ENCODE measurements at places on chromosomes 12 and 14.

DNA sequence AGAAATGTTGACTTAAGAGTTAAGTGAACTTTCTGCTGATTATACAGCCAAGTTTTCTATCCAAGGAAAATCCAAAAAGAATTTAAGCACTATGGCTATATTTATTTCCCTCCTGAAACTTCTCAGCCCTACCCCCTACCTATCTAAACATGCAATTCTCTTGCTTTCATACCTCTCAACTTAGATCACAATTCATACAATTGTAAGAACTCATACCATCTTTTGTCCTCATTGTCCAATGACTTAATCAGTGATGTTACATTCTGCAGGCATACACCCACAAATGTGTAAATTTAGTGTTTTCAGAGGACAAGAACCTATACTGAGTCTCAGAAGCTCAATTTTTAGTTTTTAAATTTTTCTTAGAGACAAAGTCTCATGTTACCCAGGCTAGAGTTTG, 62.1 kb downstream of the ZFC3H1 start:
- DNase-seq, result no peak

DNA sequence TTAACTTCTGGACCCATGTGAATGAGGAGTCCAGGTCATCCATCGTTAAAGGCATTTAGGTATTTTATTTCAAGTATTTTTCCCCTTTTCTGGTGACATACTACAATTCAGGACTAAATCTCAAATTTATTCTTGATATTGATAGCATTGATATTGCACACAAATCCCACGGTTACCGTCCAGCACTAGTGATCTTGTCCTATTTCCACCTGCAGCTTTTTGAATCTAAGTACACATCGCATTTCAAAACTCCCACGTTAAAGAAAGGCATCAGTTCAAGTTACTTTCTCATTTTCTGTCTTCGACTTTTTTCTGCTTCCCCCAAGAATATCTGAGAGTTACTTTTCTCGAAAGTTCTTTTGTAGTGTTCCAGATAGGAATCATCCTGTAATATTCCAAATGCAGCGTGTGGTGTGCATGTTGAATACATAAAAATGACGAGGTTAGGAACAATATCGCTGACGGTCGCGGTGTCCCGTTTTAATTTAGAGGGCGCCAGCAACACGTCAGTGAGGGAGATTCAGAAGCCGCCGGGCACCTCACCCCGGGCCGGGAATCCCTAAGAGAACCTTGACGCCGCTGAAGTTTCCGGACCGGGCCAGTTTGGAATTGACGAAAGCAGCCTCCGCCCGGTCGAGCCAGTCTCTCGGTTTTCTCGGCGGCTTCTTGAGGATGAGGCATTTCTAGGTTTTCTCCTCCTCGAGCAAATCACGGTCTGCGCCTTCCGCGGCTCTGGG, 569 bp upstream of the RGS6 start:
- DNase-seq, result no peak

- DNase-seq, result no peak
Measured at GRCh38 chr12:6998715-6999451, 19.4 kb downstream of the LPCAT3 start.

GRCh38 chr12:32448586-32448985, 49.2 kb downstream of the FGD4 start:
- DNase-seq, result no peak

- DNase-seq, result no peak
Measured at GRCh38 chr14:91946622-91947474, 646 bp downstream of the FBLN5 start.

DNA sequence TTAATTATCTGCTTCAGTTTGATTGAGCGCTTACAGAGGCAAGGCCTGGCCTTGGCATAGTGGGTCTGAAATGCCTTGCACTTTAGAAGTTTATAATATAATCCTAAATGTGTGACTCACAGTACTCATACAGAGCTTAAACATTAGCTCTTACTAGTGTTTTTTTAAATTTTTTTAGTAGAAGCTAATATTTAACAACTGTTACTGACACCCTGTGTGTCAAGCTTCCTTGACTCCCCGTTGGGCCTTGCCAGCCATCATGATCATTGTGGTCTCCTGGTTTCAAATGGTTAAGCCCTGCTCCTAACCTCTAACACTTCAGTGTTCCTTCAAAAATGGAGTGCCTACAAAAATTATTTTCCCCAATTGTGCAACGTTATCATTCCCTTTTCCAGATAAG, 126.9 kb downstream of the GALC start:
- DNase-seq, result no peak

DNA sequence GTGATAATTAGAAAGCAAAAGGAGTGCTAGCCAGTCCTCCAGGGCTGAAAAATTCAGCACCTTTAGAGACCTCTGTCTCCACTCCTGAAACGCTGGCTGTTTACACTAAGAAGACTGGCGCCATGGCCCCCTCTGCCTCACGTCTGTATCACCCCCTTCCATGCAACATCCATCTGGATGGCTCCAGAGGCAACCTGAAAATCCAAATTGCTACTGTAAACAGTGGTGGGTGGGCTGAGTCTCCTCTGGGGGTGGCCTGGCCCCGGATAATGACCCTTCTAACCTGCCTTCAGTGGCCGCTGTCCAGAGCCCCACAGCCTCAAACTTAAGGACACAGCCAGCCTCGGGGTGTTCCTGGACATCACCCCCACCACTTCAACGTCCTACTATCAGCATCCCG, 1.4 kb downstream of the PRKD1 start:
- no peak for DNase-seq
